ENCODE measurements at places on chromosomes 6 and 20.

- no peak for DNase-seq
These were observed 246.0 kb upstream of the ECI2 start for GRCh38 chr6:4381381-4381780.

- no peak for DNase-seq
These were observed 30.1 kb downstream of the HEBP2 start for GRCh38 chr6:138434096-138434495.

- no peak for DNase-seq
These were observed 108.0 kb upstream of the FAM184A start for GRCh38 chr6:119186490-119186889.

DNA sequence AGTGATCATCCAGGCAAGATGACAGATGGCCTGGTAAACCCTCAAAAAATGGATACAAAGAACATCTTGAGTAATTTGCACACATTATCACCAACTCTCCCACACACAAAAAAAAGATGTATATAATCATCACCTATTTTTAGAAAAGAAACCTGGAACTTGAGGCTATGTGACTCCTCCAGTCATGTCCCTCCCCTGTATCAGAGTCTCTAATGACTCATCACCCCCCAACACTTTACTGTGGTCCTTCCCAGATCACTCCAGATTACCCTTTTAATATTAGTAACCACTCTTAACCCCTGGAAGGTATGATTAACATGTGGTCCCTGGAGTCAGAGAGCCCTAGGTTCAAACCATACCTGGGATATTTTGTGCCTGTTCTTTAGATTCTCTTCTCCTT lies 144.8 kb downstream of the ZNF217 start:
- DNase-seq = no peak

DNA sequence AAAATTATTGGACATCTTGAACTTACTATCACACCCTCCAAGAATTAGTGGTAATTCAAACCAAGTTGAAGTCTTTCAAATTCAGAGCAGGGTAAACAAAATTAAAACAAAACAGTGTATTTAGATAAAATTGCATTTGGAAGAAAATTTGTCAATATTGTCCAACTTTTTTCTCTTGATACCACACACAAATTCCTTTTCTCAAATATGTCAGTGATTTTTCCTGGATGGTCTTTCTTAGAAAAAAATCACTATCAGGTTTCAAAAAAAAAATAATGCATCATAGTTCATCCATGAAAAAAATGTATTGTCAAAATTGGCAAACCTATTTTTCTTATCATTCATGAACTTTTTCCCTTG lies 667.1 kb downstream of the TENT5A start:
- no peak for DNase-seq

DNA sequence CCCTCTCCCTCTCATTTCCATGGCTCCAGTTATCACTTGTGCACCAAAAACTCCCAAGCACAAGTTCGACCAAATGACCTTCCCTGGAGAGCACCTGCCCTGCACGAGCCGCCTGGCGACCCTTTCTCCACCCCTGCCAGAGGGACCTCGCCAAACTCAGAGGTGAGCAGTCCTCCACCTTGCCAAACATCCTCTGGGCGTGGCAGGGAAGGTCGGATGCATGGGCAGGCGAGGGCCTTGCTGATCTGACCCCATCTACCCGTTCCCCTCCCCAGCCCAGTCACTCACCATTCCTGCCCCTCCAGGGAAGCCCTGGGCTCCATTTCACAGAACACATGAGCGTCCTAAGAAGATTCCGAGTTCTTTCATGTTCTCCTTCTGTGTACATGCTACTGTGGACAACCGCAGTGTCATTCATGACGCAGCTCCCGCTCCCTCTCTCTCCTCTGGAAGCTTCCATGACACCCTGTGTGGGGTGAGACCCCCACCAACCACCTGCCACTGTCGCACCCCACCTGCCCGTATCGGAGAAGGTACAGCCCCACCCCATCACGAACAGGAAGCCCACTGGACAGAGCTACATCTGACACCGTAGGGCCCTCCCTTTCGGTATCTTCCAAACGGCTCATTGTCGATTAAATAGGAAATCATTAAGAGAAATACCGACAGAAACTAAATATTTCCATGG lies 104.3 kb downstream of the DACT2 start:
- DNase-seq = no peak

DNA sequence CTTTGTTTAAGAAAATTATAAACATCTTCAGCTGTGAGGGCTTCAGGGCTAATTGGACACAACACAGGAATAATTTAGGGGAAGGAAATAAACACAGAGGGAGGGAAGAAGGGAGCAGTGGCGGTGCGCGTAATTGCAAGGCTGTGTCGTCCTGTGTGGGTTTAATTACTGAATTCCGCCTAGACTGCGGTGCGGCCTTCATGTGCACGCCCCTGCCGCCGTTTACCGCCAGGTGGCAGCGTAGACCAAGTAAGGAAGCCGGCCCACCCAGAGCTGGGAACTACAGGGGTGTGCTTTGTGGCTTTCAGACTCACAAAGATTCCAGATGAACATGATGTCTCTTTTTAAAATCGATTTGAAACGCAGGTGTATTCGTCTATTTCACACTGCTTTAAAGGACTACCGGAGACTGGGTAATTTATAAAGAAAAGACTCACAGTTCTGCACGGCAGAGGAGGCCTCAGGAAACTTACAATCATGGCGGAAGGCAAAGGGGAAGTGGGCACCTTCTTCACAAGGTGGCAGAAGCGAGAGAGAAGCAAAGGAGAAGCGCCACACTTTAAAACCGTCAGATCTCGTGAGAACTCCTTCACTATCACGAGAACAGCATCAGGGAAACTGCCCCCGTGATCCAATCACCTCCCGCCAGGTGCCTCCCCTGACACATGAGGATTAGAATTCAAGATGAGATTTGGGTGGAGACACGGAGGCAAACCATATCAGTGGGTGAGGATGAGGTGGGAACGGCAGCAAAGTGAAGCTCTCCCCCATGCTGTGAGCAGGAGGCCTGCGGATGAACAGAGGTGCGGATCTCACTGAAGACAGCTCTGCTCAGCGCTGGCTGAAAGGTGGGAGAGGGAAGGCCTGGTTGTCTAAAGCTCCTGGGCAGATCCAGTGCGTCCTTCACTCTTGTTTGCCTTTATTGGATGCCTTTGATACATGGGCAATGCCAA lies 222.0 kb upstream of the PDE10A start:
- DNase-seq = peak; percentile 7

DNA sequence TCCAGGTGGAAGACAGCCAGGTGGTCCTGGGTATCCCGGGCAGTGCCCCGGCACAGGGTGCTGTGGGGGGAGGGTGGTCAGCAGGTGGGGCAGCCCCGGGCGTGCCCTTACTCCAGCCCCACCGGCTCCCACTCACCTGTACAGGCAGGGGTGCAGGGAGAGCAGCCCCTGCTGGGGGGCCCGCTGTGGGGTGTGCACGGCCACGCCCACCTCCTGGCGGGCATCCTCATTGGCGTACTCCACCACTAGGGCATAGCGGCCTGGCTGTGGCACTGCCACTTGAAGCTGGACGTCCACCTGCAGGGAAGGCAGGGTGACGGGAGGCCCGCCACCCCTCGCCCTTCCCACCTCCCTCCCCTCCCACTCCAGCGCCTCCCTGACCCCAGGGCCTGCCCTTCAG lies 29.6 kb downstream of the ADRM1 start:
- no peak for DNase-seq

- no peak for DNase-seq
These were observed 42.5 kb upstream of the CD83 start for GRCh38 chr6:14075095-14075503.

DNA sequence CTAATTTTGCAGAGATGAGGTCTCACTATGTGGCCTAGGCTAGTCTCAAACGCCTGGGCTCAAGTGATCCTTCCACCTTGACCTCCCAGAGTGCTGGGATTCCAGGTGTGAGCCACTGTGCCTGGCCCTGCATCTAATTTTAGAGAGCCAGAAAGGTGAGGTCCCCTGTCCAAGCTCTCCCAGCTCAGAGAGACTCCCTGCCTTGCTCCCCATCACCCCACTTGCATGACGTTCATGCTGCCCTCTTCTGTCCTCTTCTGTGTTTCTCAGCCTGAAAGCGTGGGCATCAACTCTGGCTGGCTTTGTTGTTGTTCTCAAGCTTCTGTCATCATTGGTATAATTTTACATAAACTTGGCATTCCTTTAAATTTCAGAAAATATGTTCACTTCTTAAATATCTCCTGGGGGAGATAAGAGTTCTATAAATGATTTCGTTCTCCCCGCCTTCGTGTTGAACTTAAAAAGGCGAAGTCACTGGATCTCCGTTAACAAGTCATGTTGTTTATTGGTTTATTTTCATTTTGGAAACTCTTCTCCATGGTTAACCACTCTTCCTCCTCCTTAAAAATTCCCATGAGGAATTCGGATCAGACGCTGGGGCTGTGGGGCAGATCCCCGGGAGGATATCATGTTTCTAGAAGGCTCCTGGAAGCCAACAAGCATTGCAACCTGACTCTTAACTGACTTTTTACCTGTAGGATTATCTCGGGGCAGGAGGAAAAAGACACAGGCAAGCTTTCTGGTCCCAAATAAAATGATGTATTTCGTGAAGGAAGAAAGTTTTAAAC lies 13.2 kb upstream of the PARD6B start:
- no peak for DNase-seq

All from stimulated activated CD8-positive, alpha-beta memory T cell treated with anti-CD3 and anti-CD28 coated beads, Interleukin-4, amount 100 ng/mL, for 4 hours (primary cell).